Esophagus muscularis mucosa (tissue), 4 donors: ENCODE measurements at places on chromosomes 3 and 15. TPM values are rescaled to one million over a fixed set of nuclear protein-coding genes. Genes with fewer than 3 reads are reported as not detected.

SLC22A14 gene
- total RNA-seq = not detected

TUSC2 gene
- total RNA-seq = 37.6 TPM

DNA sequence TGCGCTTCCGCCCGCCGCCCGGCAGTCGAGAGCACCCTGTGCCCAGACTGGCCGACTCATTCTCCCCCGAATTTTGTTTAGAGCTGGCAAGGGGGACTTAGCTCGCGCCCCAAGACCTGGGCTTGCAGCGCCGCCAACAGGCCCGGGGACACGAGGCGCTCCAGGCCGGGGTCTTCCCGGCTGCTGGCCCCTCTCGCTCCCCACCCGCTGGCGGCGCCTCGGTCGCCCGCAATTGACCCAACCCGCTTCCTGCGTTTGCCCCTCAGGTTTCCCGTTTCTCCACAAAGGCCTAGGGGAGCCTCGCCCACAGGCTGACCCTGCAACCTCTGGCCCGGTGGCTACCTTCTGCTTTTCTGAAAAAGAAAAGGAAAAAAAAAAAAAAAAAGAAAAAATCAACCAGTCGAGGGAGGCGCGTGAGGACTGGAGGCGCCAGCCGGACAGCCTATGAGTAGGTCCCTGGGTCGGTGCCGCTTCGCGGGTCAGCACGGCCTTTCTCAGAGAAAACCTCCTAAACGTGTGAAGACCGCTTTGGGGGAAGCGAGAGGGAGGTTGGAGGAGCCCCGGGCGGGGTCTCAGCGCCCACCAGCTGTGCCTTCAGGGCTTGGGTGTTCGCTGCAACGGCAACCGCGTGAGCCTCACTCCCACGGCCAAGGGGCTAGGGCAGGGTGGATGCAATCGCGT, 7.2 kb downstream of the FOXL2 start:
- no peak overlapping the region for H3K4me3 ChIP-seq
- H3K27me3 ChIP-seq = peaks cover 99% of the 10 kb centered on the region
- no peak for DNase-seq
- no peak overlapping the region for H3K27ac ChIP-seq

- H3K27ac ChIP-seq = no peak overlapping the region
- no peak for DNase-seq
- no peaks in the 10 kb centered on the region for H3K4me1 ChIP-seq
- no peaks in the 10 kb centered on the region for H3K36me3 ChIP-seq
- H3K27me3 ChIP-seq = no peaks in the 10 kb centered on the region
These were observed 912.7 kb upstream of the NR2F2 start for GRCh38 chr15:95417761-95418160.

- no peak overlapping the region for H3K4me3 ChIP-seq
- DNase-seq = no peak
- peaks cover 42% of the 10 kb centered on the region for H3K4me1 ChIP-seq
- peaks cover 3% of the 10 kb centered on the region for H3K36me3 ChIP-seq
- peak overlapping the region; percentile 16 for H3K27ac ChIP-seq
- H3K27me3 ChIP-seq = no peaks in the 10 kb centered on the region
These were observed 41.6 kb downstream of the FBN1 start for GRCh38 chr15:48603922-48604321.

GRCh38 chr3:151774910-151775309, 39.0 kb upstream of the AADAC start:
- no peaks in the 10 kb centered on the region for H3K27me3 ChIP-seq
- no peak overlapping the region for H3K4me3 ChIP-seq
- no peak overlapping the region for H3K27ac ChIP-seq
- H3K4me1 ChIP-seq = peaks cover 11% of the 10 kb centered on the region
- H3K36me3 ChIP-seq = no peaks in the 10 kb centered on the region
- no peak for DNase-seq

GRCh38 chr15:41564286-41564959, 5.4 kb downstream of the TYRO3 start:
- no peaks in the 10 kb centered on the region for H3K27me3 ChIP-seq
- no peaks in the 10 kb centered on the region for H3K36me3 ChIP-seq
- DNase-seq = no peak

DNA sequence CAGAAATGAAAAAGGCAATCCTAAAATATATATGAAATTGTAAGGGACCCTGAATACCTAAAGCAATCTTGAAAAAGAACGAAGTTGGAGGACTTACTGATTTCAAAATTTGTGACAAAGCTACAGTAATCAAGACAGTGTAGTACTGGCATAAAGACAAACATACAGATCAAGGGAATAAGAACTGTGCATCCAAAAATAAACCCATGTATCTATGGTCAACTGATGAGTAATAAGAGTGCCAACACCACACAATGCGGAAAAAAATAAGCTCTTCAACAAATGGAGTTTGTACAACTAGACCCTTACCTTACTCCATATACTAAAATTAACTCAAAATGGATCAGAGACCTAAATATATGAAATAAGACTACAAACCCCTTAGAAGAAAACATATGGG, 29.6 kb downstream of the GSK3B start:
- no peaks in the 10 kb centered on the region for H3K27me3 ChIP-seq
- H3K4me1 ChIP-seq = peaks cover 9% of the 10 kb centered on the region
- no peaks in the 10 kb centered on the region for H3K36me3 ChIP-seq
- no peak overlapping the region for H3K4me3 ChIP-seq
- H3K27ac ChIP-seq = no peak overlapping the region

DNA sequence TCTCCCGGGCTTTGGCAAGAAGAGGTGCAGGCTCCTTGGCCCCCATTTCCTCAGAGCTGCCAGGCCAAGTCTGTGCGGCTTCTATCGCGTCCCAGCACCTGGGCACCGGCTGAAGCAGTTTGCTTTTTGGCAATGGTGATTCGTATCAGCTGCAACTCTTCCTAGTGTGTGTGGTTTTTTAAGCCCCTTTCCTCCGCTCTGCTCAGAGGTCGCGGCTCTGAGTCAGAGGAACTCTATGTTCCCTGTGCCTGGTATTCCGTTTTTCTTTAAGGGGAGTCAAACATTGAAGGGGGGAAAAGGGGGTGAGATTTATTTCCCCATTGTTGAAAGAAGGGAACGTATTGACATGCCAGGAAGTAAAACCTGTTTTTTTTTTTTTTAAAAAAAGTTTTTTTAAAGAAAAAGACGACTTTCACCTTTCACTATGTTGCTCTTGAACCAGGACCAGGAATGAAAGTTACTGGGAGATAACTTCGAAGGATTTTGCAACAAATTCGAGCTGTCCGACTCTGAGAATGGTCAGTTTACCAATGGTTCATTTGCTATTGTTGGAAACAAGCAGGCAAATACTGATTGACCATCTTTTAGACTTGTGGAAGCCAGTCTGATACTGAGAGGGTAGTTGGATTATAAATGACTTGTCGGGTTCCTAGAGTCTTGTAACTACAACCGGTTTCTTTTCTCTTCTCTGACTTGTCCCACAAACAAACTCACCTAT, 1.1 kb downstream of the ARMC8 start:
- peak overlapping the region; percentile 95 for H3K27ac ChIP-seq
- H3K27me3 ChIP-seq = no peaks in the 10 kb centered on the region
- peak overlapping the region; percentile 85 for H3K4me3 ChIP-seq
- peaks cover 50% of the 10 kb centered on the region for H3K4me1 ChIP-seq
- peaks cover 4% of the 10 kb centered on the region for H3K36me3 ChIP-seq

BCHE gene
- total RNA-seq = 49.0 TPM

- no peak for DNase-seq
- no peak overlapping the region for H3K27ac ChIP-seq
- no peaks in the 10 kb centered on the region for H3K36me3 ChIP-seq
- peak overlapping the region; percentile 58 for H3K4me3 ChIP-seq
- H3K27me3 ChIP-seq = peaks cover 31% of the 10 kb centered on the region
- H3K4me1 ChIP-seq = peaks cover 29% of the 10 kb centered on the region
These were observed 785 bp upstream of the MYRIP start for GRCh38 chr3:39808467-39809180.

- peaks cover 12% of the 10 kb centered on the region for H3K27me3 ChIP-seq
- no peak overlapping the region for H3K27ac ChIP-seq
- no peak for DNase-seq
These were observed 48.9 kb upstream of the POLG start for GRCh38 chr15:89383365-89384175.

DNA sequence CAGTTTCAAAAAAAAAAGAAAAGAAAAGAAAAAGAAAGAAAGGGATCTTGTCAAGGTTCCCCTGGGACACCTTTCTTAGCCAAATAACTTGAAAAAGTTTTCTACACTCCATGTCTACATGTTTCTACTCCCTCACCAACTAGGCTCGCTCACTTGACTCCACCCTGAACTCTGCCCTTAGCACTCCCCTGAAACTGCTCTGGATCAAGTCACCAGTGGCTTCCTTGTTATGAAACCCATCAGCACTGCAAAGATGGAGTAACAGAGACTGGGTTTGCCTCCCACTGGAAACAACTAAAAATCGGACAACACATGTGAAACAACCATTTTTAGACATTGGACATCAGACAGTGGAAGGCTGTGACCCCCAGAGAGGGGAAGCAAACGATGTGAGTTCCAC, 36.8 kb downstream of the TMEM40 start:
- no peak overlapping the region for H3K4me3 ChIP-seq
- no peak for DNase-seq
- H3K27me3 ChIP-seq = no peaks in the 10 kb centered on the region
- H3K4me1 ChIP-seq = peaks cover 12% of the 10 kb centered on the region
- H3K27ac ChIP-seq = no peak overlapping the region

KCNMB3 gene
- total RNA-seq = 2.5 TPM

DNA sequence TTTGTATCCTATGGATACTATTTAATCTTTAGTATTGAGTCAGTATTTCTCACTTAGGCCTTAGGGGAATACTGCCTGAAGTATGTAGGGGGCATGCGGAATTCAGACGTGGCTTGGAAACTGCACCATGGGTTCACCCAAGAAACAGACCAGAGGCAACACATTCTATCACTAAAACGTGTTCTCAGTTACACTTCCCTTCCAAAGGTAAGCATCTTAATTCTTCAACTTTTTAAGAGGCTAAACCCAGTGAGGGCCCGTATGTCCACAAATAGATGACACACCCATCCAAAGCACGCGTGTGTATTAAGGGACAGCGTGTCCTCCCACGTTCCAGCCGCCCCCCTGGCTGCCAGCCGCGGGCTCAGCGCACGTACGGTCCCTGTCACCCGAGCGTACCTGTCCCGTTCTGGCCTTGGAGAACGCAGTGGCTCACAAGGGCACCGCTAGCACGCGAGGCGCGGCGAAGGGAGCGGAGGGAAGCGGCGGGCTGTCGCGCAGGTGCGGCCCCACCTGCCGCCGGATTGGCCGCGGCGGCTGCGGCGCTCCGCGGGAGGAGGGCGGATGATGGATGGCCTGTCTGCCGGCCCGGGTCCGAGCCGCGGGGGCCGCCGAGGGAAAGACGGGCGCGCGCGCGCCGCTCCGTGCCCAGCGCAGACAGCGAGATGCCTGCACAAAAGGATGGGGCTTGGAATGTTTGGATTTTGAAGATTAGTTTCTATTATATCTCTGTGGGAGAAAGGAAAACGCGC, 1003.9 kb upstream of the NR2F2 start:
- peak overlapping the region; percentile 57 for H3K4me3 ChIP-seq
- peaks cover 14% of the 10 kb centered on the region for H3K4me1 ChIP-seq
- no peaks in the 10 kb centered on the region for H3K36me3 ChIP-seq

GRCh38 chr3:3227640-3228039, 48.1 kb upstream of the CRBN start:
- DNase-seq = no peak
- no peak overlapping the region for H3K27ac ChIP-seq
- H3K4me1 ChIP-seq = no peaks in the 10 kb centered on the region

DNA sequence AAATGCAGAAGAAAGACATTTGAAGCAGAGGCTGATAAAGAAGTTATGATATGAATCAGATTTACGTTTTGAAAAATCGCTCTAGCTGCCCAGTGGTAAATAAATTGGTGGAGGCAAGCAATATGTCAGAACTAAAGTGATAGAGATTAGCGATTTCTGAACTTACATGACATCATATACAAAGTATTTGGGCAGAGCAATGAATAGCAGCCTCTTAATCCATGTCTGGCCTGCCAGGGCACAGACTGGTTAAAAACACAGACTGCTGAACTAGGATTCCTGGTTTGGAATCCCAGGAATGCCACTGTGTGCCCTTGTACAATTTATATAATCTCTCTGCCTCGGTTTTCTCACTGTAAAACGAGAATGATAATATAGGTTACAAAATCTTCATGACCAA, 243.1 kb upstream of the SETMAR start:
- H3K4me3 ChIP-seq = no peak overlapping the region
- no peak overlapping the region for H3K27ac ChIP-seq
- no peaks in the 10 kb centered on the region for H3K36me3 ChIP-seq
- H3K27me3 ChIP-seq = no peaks in the 10 kb centered on the region
- DNase-seq = no peak

DNA sequence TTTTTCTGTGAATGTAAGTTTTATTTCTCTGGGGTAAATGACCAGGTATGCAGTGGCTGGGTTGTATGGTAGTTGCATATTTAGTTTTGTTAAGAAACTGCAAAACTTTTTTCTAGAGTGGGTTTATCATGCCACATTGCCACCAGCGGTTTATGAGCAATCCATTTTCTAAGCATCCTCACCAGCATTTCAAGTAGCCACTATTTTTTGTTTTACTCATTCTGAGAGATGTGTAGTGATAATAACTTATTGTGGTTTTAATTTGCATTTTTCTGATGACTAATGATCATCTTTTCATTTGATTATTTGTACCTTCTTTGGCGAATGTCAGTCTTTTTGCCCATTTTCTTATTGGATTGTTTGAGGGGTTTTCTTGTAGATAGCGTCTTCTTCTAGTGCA, 56.2 kb downstream of the SPRED1 start:
- H3K36me3 ChIP-seq = peaks cover 3% of the 10 kb centered on the region
- H3K4me1 ChIP-seq = no peaks in the 10 kb centered on the region

DNA sequence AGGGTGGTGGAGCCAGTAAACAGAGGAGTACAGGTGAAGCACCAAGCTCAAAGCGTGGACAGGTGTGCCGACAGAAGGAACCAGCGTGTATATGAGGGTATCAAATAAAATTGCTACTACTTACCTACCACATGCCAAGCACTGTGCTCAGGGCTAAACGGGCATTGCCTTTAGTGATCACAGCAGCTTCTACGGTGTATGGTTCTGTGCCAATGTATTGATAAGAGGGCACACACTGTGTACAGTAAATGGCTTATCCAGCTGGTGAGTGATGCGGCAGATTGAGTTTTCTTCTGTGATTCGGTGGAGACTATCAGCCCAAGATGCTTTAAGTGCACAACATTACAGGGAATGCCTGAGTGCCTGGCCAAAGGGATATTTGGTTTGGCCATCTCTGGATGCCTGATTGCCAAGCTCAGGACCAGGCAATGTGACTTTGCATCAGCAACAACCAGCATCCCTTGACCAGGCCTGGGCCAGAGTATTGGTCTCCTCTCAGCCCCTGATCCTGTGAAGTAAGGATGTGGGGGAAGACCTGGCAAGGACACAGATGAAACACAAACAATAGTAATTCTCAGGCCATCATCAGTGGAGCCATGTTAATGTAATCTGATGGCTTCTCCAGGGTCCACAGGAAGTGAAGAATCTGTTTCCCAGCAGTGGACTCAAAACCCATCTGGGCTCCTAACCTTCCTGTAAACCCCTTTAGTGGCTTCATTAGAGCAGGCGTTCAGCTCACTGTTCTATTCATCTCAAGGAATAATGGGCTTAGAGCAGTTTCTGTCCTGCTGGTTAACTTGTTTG, 14.1 kb downstream of the STARD5 start:
- H3K27me3 ChIP-seq = no peaks in the 10 kb centered on the region
- no peak for DNase-seq
- peaks cover 26% of the 10 kb centered on the region for H3K4me1 ChIP-seq
- H3K27ac ChIP-seq = no peak overlapping the region
- no peak overlapping the region for H3K4me3 ChIP-seq

GRCh38 chr15:52441841-52442240, 86.8 kb downstream of the MYO5A start:
- H3K4me1 ChIP-seq = peaks cover 19% of the 10 kb centered on the region
- no peaks in the 10 kb centered on the region for H3K36me3 ChIP-seq

- DNase-seq = no peak
- no peaks in the 10 kb centered on the region for H3K27me3 ChIP-seq
- H3K4me1 ChIP-seq = peaks cover 26% of the 10 kb centered on the region
These were observed 25.4 kb upstream of the THRB start for GRCh38 chr3:24520101-24520495.

XCR1 gene
- not detected for total RNA-seq
